NCI-H510A treated with DMSO at 0.1 percent for 48 hours (cell line): ENCODE measurements at places on chromosomes 6 and 20.

GRCh38 chr6:22025468-22026163, 271.2 kb downstream of the PRL start:
- no peak for DNase-seq

GRCh38 chr6:31351401-31352309, 5.3 kb downstream of the HLA-B start:
- no peak for DNase-seq

- no peak for DNase-seq
Measured at GRCh38 chr20:11366660-11367059, 551.0 kb upstream of the BTBD3 start.

DNA sequence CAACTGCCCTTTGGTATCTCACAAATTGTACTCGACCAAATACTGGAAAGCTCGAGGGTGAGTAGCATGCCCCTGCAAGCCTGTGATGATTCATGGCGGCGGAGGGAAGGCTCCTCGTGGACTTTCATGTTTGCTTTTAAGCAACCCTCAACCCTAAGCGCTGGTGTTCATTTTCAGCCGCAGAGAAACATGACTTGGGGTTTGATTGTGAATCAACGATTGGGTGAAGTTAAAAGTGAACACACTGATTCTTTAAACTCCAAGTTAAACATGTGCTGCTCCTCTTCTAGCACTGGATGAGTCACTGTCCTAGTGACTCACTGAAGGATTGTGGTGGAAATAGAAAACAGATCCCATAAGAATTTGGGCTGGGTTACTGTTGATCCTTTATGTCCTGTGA, 8.3 kb downstream of the CD109 start:
- no peak for DNase-seq

- peak; percentile 83 for DNase-seq
Measured at GRCh38 chr20:47574616-47575364, 73.1 kb downstream of the NCOA3 start.

- DNase-seq: no peak
Measured at GRCh38 chr6:138592749-138593123, 93.4 kb upstream of the NHSL1 start.

- DNase-seq: no peak
Measured at GRCh38 chr6:133645966-133646740, 242.8 kb upstream of the TCF21 start.

- DNase-seq: peak; percentile 61
Measured at GRCh38 chr20:50546729-50547314, 36.6 kb downstream of the PTPN1 start.

DNA sequence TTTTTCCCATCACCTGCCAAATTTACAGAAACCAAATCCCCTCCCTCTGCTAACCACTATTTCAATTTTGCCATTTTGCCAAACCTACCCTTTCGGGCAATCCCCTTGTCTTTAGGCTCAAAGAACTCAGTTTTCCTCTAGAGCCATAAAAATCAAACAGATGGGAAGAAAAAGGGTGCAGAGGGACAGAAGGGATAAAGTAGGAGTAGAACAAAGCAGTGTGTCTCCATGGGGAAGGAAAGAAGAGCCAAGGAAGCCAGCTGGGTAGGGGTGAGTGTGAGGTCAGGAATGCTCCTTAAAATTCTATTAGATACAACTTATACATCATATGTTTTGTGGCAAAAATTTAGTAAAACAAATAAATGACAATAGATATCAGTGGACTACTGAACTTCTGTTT, 316.5 kb downstream of the BTBD9 start:
- no peak for DNase-seq

DNA sequence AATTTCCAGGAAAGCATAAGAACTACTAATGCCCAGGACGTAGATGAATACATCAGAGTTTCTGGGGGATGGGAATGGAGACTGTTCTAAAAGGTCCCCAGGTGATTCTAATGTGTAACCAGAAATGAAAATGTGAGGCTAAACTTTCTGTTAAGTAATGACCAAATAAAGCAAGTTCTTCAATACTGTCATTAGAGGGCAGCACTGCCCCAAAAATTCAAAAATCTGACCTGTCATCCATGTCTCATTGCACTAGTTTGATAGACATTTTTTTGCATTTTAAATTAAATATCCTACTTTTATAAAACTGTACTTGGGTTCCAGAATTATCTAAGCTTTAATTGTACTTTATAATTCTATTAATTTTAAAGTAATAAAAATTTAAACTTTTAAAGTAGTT, 94.9 kb downstream of the RFX6 start:
- DNase-seq: peak; percentile 21

DNA sequence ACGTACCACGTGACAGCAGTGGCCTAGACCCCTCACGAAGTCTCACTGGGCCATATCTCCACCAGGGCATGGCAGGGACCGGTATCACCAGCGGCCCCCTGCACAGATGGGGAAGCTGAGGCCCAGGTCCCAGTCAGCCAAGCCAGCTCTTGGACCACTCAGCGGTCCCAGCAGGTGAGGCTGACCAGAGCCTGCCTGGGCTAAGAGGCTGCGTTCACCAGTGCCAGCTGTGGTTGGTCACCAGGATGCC, 2.6 kb upstream of the MRGBP start:
- no peak for DNase-seq

GRCh38 chr20:22495172-22495571, 89.2 kb downstream of the FOXA2 start:
- no peak for DNase-seq

GRCh38 chr6:121806116-121806515, 370.7 kb downstream of the GJA1 start:
- DNase-seq: no peak
